Globus pallidus (tissue), 1 donor: ENCODE measurements at places on chromosomes 5 and 9.

DNA sequence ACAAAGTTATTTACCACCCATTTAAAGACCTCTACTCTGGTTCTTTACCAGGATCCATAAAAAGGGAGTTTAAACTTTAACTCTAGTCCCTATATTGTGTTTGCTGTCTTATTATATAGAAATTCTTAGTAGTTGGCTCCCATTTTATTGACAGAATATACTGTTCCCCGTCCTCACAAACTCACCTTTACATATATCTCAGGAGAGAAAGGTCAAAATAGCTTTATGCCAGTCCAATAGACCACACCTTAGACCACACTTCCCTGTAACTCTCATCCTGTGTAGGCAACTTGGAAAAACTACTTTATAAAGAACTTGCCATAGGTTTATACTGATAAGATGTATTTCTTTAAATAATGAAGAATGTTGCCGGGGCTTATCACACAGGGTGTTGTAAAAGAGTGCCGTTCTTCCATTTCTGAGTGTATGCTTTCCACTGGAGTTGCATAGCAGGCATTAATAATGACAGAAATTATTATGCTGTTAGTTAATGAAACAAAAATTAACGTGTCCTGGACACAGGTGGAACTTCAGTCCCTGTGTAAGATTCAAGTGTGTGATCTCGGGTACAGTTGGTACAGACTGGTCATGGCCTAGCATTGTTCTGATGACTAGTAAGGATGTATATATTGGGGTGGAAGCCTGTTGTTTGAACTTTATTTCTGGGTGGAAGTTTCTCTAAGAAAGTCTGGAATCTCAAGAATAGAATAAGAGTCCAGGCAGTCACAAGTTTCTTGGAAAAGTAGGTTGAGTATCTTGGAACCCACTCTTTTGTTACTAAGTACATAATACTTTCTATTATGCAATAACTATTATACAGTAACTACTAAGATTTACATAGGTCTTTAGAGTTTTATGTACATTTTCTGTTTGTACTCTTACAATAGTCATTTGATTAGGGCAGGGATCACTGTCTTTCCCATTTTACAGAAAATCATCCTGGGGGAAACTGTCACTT lies 33.0 kb upstream of the SPINK14 start:
- DNase-seq = no peak

- no peak for DNase-seq
Measured at GRCh38 chr9:8338767-8339510, 539.4 kb upstream of the DMAC1 start.

DNA sequence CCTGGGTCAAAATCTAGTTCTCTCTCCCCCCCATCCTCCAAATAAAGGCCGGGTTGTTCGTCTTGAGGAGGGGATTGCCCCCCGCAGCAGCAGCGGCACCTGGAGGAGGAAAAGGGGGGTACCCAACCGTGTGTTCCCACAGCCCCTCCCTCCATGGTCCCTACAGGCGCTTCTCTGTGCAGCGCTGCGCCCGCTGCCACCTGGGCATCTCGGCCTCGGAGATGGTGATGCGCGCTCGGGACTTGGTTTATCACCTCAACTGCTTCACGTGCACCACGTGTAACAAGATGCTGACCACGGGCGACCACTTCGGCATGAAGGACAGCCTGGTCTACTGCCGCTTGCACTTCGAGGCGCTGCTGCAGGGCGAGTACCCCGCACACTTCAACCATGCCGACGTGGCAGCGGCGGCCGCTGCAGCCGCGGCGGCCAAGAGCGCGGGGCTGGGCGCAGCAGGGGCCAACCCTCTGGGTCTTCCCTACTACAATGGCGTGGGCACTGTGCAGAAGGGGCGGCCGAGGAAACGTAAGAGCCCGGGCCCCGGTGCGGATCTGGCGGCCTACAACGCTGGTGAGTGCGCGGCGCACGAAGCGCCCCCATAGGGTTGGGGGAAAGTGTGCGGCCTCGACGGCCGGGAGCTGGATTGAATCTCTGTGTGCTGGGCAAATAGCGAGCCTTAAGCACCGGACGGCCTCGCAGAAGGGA lies 3.5 kb downstream of the LHX2 start:
- no peak for DNase-seq

DNA sequence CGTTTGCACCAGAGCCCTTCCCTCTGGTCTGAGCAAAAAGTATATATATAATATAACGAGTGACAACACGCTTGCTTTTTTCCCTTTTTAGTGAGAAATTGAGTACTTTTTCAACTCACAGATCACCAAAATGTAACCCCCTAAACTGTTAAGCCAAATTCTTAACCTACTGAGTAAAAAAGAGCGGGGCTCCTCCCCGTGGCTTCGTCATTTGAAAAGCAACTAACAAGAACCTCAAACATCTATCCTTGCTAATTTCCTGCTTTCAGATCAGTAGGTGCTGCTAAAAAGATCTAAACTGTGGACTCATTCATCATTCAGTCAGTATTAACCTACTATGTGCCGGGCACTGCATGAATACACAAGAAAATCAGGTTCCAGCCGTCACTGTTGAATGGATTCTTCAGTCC lies 1.0 kb upstream of the PTBP3 start:
- peak; percentile 28 for DNase-seq

DNA sequence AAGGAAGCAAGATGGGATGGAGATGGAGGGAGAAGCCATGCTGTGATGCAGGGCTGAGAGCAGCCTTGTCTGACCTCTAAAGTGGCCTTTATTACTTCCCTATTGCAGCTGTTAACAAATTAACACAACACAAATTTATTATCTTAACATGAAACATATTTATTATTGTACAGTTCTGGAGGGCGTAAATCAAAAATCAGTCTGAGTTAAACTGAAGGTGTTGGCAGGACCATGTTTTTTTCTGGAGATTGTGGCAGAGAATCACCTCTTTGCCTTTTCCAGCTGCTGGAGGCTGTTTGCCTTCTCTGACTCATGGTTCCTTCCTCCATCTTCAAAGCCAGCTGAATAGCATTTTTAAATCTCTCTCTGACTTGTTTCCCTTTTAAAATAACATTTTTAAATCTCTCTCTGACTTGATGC lies 7.2 kb upstream of the MCC start:
- no peak for DNase-seq

DNA sequence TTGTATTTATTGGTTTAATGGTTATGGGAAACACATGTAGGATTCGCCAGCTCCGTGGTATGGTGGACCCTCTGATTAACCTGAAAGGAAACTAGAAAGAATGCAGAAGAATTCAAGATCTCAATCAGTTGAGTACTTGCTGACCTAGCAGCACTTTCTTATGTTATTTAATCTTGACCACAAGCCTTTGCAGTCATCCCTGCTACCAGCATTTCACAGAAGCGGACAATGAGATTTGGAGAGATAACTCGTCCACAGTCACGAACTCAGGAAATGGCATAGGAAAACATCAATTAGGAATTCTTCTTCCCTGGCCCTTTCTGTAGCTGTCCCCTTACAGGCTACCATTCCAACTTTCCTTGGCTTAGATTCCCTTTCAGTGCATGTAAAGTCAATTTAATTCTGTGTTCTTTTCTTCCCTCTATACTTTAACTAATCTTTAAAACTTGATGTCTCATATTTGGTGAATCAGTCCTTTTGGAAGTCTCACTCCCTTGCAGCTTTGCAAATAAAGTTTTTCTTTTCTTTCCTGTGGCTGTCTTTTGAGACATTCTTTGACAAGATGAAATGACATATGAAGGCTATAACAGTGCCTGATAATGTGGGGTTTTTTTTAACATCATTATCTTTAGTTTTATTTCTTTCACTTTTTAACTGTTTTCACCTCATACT lies 1.3 kb upstream of the SLC44A1 start:
- DNase-seq = no peak

- no peak for DNase-seq
Measured at GRCh38 chr9:114991861-114992260, 61.5 kb upstream of the TNFSF8 start.

- no peak for DNase-seq
Measured at GRCh38 chr9:93684806-93685543, 108.6 kb downstream of the PHF2 start.

GRCh38 chr5:133323494-133324457 lies 272.0 kb downstream of the HSPA4 start:
- DNase-seq = no peak

DNA sequence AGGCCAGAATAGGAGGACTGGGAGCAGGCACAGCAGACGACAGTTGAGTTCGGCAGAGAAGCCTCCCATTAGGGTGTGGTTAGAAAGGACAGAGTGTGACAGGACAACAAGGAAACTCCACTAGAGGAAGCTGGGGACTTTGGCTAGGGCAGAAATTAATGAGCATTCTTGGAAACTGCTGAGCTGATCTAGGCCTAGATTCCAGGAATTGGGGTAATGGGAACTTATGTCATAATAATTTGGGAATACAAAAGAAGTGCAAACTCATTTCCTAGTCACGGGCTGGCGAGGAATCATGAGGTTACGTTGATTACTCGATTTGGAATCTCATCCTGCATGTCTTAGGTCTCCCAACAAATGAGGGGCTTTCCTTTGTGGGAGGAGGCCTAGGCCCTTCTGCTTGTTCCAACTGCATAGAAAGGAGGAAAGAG lies 144.6 kb upstream of the RPS23 start:
- no peak for DNase-seq

- no peak for DNase-seq
Measured at GRCh38 chr5:36694351-36694750, 87.9 kb downstream of the SLC1A3 start.

GRCh38 chr5:73564018-73564417 lies 1.4 kb downstream of the ANKRA2 start:
- no peak for DNase-seq

DNA sequence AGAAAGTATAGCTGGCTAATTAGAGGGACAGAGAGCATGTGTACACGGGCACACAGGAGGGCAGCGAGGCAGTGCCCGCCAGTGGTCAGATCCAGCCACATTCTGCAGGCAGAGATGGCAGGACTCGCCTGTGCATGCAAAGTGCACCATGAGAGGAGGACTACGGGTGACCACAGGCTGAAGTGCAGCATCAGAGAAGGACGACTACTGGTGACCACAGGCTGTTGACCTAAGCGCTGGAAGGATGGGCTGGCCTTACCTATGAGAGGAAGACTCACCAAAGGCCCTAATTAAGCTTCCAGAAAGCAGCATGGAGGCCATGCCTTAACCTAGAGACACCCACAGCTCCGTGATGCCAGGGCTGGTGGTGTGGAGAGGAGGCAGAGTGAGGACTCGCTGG lies 54.2 kb upstream of the SLC25A51 start:
- no peak for DNase-seq

GRCh38 chr5:73705364-73705763 lies 79.4 kb downstream of the ARHGEF28 start:
- no peak for DNase-seq

- no peak for DNase-seq
Measured at GRCh38 chr5:178398901-178399700, 166.5 kb upstream of the PHYKPL start.

DNA sequence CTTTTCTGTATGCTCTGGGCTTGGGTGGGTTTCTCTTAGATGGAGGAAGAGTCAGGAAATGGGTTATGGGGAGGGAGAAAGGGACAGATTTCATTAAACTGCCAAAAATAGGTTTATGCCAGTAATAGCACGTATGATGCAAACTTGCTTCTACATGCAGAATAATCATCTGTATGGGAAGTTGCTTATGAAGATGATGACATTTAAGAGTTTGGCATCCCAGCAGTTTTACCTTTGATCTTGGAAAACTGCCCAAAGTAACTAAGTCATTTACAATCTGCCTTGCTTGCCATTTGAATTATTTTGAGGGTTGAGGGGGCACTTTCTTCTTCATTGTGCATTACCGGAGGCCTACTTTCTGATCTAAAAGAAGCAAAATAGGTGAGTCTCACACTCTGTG lies 282.9 kb upstream of the ANKRD55 start:
- DNase-seq = no peak

GRCh38 chr5:43584166-43584699 lies 18.7 kb upstream of the NNT start:
- DNase-seq = no peak

- no peak for DNase-seq
Measured at GRCh38 chr5:90878549-90879196, 320.1 kb downstream of the ADGRV1 start.

- no peak for DNase-seq
Measured at GRCh38 chr9:92654481-92655301, 15.2 kb downstream of the IPPK start.

- DNase-seq = no peak
Measured at GRCh38 chr5:133304178-133304577, 252.4 kb downstream of the HSPA4 start.

DNA sequence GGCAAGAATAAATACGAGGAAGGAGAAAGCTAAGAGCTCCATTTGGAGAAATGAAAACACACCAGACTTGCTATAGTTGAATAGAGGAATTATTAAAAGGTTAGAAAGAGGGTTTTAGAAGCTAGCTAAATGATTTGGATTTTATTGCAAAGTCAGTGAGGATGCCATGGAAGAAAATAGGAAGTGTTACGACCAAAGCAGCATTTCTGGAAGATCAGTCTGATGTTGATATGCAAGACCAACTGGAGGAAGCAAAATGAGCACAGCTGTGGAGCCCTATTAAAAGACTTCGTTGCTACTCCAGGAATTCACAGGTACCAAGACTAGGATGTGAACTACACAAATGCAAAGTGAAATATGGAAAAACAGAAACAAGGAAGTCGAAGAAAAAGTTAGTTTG lies 2.1 kb downstream of the DHX29 start:
- no peak for DNase-seq

DNA sequence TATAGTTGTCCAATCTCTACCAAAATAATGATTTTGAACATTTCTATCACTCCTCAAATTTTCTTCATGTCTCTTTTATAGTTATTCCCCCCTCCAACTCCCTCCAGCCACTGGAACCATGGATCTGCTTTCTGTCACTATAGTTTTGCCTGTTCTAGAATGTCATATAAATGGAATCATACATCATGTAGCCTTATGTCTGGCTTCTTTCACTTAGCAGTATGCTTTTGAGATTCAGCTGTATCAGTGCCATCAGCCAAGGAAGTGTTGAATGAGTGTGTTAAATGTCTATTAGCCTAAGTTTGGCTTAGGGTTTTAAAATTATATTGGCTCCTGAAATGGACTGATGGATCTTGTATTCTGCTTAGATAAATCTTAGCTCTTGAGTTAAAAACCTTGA lies 36.0 kb downstream of the UBE2D2 start:
- no peak for DNase-seq

- DNase-seq = no peak
Measured at GRCh38 chr5:759111-759751, 25.3 kb downstream of the ZDHHC11B start.

- no peak for DNase-seq
Measured at GRCh38 chr5:177123789-177124485, 9.6 kb upstream of the NSD1 start.

DNA sequence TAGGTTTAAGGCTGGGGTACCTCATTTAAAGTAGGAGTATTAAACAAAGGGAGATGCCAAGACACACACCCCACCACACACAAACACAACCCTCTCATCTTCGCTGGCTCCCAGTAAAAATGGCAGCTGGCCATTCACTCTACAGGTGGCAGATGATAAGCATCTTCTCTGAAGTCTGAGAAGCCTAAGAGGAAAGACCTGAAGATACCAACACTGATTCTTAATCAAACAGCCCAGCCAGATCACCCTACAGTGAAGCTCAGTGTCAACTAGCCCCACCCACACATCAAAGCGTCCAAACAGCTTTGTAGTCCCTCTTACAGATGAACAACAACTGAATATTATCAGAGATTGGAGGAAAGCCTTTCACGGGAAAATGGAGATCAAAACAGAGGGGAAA lies 59.5 kb downstream of the SPOCK1 start:
- no peak for DNase-seq

- DNase-seq = no peak
Measured at GRCh38 chr5:168118042-168118668, 173.3 kb upstream of the WWC1 start.
